Body of pancreas (tissue), 4 donors: ENCODE measurements at places on chromosomes 4 and X. TPM values are rescaled to one million over a fixed set of nuclear protein-coding genes. Genes with fewer than 3 reads are reported as not detected.

The SPARCL1 gene
- total RNA-seq: 137 TPM

GRCh38 chr4:173434231-173434630 is 35.3 kb upstream of the SCRG1 start:
- no peaks in the 10 kb centered on the region for H3K27me3 ChIP-seq
- H3K4me3 ChIP-seq: no peak overlapping the region
- no peak for DNase-seq
- no peak overlapping the region for H3K27ac ChIP-seq

- H3K4me1 ChIP-seq: no peaks in the 10 kb centered on the region
- no peak overlapping the region for H3K27ac ChIP-seq
- H3K27me3 ChIP-seq: no peaks in the 10 kb centered on the region
- no peaks in the 10 kb centered on the region for H3K36me3 ChIP-seq
Observed at GRCh38 chr4:17941731-17942130, 79.8 kb downstream of the LCORL start.

The TSPAN6 gene
- total RNA-seq: 8.2 TPM

DNA sequence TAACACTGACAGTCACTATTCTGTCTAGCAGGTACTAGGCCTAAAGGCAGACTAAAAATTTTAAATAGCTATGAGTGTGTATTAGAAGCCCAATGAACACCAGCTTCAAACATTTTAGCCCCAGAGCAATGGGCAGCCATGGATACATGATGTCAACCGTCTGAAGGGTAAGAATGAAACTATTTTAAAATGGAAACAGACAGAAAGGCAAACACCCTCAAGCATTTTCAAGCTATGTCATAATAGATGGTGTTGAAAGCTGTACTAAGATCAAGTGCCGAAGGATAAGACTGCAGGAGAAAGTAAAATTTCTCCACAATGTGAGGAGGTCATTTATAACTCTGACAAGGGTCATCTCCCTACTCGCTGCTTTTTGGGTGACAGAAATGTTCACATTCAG is 225.0 kb downstream of the COL25A1 start:
- H3K4me3 ChIP-seq: no peak overlapping the region
- no peaks in the 10 kb centered on the region for H3K27me3 ChIP-seq
- DNase-seq: no peak
- no peak overlapping the region for H3K27ac ChIP-seq

The EXOC1L gene
- total RNA-seq: not detected

The P2RY10 gene
- 0.52 TPM for total RNA-seq

GRCh38 chrX:47746446-47746845 is 87.5 kb upstream of the UXT start:
- no peaks in the 10 kb centered on the region for H3K36me3 ChIP-seq
- no peak overlapping the region for H3K4me3 ChIP-seq
- no peaks in the 10 kb centered on the region for H3K4me1 ChIP-seq
- H3K27me3 ChIP-seq: no peaks in the 10 kb centered on the region
- H3K27ac ChIP-seq: no peak overlapping the region

The TMEM271 gene
- total RNA-seq: not detected

DNA sequence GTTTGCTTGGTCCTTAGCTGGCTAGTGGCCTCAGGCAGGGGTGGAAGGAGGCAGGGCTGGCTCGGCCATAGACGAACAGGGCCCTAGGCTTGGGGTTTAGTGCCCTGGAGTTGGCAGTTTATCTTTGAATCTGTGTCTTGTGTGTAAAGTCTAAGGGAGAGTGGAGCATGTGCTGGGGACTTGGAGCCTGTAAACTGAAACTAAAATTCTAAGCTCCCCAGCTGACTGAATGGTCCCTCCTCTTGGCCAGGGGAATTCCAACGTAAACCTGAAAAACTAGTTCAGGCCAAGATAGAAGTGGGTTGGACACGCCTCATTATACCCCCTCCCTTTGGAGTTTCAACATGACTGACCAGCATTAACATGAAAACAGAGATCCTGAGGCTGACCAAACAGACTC is 46.1 kb upstream of the GPR78 start:
- no peak overlapping the region for H3K4me3 ChIP-seq
- no peaks in the 10 kb centered on the region for H3K36me3 ChIP-seq
- peak; percentile 74 for DNase-seq
- H3K27ac ChIP-seq: peak overlapping the region; percentile 97
